ENCODE measurements at places on chromosomes 13 and 19.

- no peak for DNase-seq
These were observed 525 bp downstream of the SHANK1 start for GRCh38 chr19:50719119-50719435.

- no peak for DNase-seq
These were observed 1.3 kb downstream of the DHDH start for GRCh38 chr19:48934837-48935236.

DNA sequence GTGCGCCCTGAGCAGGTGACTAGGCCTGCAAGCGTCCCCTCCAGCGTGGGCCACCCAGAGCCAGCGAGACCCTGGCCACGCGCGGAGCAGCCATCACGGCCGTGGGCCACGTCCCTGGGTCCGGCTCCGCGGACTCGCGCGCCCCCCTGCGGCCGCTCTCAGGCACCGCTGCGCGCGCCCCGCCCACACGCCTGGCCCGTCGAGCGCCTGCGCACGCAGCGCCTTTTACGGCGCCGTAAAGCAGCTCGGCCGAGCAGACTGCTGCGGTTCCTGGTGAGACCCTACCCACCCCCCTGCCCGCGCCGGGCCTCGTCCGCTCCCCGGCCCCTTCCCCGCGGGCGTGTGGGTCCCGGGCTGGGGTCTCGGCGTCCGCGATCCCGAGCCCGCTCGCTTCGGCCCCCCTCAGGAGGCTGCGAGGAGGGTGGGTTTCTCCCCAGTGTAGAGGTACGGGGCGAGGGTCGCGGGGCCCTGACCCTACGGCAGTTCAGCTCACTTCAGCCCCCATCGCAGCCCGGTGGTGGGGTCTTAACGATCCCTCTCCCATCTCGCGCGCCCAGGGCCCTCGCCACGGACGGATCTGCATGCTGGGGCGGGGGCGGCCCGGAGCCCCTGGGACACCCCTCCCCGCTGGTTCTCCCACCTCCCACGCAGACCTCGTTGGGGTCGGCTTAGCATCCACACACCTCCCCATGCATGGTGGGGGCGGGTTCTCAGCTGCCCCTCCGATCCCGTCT lies at the start of gene TRAPPC5:
TRAPPC5 (plus strand) TSS at position 228 of the 734 bp plus-strand sequence. CDS start 1,421 bp downstream, outside the sequence.
- DNase-seq: peak; percentile 25

DNA sequence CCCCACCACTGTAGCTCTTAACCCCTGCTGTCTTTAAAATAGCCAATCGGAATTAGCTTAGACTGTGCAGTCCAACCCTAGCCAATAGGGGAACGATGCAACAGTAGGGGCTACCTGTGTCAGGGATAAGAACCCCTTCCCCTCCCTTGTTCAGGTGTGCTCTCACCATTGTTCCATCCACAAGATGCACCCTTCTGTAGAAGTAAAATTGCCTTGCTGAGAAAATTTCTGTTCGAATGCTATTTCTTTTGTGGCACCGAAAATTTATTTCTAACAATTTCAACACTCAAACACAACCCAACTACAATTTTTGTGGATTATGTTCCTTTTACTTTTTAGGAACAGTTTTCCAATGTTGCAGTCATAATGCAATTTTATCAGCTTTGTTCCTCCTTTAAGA lies 3.6 kb upstream of the ZNF583 start:
- no peak for DNase-seq

- DNase-seq: no peak
These were observed 27.3 kb upstream of the ZNF562 start for GRCh38 chr19:9702186-9702585.

GRCh38 chr13:85970727-85971126 lies 171.5 kb upstream of the SLITRK6 start:
- DNase-seq: no peak

- DNase-seq: no peak
These were observed 28.4 kb upstream of the PLA2G4C start for GRCh38 chr19:48139053-48139452.

DNA sequence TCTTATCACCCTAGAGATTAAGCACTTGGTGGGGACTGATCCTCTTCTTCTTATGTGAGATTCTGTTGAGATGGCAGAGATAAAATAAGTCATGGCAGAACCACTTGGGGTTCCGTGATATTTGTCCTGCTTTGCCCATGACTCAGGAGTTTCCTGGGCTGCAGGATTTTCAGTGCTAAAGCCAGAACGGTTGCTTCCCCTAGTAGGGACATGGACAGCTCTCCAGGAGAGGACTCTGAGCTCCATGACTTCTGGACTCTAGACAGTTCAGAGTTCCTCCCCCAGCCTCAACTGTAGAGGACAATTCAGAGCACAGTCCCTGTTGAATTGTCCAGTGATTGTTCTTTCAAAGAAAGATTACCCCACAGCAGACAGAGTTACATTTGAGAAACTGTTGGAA lies 98.8 kb downstream of the OLFM4 start:
- no peak for DNase-seq

DNA sequence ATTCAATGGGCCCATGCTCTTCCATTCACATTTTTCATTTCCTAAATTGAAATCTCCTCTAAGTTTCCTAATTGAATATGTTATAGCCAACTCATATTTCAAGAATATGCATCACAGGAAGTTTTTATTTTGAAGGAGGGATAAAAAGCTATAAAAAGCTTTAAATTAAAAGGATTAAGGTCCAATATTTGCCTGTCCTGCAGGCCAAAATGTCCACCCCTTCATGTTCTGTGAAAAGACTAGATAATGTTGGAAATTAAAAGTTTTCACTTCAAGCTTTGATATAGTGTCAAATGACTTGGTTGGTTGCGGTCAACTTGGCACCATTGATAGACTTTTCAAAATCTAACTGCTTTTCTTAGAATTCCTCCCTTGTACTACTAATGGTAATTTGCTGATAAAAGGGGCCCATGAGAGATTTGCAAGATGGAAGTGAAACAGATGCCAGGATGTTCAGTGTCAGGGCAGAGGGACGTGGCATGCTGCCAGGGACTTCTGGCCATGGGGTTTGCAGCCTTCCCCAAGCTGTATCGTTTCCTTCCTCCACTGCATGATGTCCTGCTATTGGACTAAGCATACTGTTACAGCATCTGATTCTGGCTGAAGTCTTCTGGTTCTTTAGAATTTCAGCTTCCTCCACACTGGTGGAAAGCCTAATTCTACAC lies 547.3 kb upstream of the MIR17HG start:
- no peak for DNase-seq

DNA sequence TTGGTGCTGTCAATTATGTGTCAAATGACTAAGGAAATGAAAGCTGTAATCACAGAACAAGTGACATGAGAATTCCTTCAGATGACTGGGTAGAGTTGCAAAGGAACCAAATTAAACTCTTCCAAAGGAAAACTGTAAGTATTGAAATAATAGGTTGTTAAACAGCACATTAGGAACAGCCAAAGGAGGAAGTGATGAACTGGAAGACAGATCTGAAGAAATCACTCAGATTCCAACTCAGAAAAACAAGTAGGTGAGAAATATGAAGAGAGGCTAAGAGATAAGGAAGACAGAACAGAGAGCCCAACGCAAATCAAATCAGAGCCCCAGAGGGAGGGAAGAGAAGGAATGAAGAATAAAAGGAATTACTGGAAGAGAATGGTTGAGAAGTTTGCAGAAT lies 15.4 kb downstream of the TMEM161A start:
- no peak for DNase-seq

DNA sequence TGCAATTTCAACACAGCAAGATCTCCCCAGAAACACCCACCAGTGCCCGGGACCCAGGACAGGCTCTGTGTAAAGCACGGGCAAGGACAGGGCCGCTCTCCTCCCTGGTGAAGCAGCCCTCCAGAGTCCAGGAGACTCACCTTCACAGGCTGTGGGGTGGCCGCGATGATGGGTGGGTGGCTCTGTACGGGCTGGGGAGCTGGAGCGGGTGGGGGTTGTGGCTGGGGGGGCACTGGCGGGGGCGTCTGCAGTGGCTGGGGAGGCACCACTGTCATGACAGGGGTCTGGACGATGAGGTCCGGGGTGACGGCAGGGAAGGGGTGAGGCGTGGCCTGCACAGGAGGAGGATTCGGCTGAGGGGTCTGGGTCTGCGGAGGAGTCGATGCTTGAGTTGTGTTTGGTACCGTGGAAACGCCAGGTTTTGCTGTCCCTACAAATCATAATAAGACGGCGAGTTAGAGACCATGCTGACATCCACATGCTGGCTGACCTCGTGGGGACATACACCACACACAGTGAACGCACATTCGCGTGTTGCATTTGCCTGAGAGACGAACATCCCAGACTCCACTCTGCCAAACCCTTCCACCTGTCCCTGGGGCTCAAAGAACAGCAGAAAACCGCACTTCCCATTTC lies 33.1 kb upstream of the EPHX3 start:
- no peak for DNase-seq

DNA sequence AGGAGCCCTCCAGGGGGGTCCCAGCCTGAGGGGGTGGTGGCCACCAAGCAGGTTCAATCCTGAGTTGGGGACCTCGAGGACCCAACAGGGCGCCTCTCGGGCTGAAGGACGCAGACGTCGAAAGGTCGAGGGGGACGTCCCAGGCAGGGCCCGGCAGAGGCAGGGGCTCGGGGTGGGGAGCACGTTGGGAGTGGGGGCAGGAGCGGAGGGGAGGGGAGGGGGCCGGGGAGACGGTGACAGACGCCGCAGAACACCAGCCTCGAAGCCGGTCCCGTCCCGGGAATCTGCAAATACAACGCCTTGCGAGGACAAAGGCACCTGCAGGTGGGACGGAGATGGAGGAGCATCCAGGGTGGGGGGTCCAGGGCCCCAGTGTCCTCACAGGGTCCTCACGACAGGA lies 4.1 kb downstream of the FGF22 start:
- no peak for DNase-seq

DNA sequence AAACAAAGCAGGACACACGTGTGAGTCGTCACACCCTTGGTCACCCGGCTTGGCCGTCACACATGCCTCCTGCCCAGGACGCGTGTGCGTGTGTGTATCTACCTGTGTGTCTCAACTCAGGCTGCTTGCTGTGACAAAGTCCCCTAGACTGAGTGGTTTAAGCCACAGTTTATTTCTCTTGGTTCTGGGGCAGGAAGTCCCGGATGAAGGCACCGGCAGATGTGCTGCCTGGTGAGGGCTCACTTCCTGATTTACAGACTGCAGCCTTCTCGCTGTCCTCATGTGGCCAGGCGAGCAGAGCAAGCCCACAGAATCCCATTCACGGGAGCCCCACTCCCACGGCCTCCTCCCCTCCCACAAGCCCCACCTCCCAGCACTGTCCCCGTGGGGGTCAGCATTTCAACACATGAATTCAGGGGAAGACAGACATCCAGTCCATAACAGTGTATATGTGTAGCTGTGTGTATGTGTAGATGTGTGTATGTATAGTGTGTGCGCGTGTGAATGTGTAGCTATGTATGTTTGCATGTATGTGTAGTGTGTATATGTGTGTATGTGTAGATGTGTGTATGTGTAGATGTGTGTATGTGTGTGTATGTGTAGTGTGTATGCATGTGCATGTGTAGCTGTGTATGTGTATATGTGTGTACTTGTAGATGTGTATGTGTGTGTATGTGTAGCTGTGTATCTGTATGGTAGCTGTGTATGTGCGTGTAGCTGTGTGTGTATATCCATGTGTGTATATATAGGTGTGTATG lies 51.5 kb downstream of the MCF2L start:
- DNase-seq: no peak

- no peak for DNase-seq
These were observed 179.1 kb downstream of the RBM26 start for GRCh38 chr13:79226938-79227337.
